ENCODE measurements at places on chromosomes 2 and 18.

DNA sequence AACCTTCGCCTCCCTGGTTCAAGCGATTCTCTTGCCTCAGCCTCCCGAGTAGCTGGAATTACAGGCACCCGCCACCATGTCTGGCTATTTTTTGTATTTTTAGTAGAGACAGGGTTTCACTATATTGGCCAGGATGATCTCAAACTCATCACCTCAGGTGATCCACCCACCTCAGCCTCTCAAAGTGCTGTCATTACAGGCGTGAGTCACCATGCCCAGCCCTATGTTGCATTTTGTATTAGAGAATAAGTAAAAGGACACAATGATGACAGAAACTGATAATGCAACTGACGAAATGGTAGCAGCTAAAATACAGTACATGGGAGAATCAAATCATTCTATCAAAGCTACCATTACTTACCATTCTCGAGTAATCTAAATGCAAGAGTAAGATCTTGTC is 276.7 kb downstream of the DSEL start:
- DNase-seq, result no peak

DNA sequence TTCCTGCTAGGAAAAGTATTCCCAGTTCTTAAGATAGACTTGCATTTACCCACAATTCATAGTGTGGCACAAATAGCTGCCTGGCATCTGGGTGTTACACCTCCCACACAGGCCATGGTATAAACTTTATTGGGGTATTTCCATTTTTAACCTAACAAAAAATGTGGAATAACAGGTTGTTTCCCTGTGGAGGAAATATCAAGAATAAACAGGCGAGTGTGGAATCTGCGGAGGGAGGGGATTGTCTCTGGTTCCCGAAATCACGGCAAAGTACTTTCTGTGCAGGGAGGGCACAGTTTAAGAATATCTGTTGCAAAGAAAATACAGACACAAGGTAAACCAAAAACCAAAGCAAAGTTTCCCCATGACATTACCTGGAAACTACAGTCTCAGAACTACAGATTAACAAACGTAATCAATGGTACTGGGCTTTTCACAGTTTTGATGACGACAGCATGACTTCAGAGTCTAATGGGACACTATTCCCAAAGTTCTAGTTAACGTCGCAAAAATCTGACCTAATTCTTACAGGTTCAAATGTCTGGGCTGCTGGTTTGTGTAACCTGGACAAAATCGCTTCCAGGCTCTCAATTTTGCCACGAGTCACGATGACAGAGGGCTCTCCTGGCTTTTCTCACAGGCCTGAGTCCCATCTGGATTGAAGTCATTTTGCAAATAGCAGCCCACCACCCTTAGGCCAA is 1.4 kb downstream of the STARD7 start:
- DNase-seq, result no peak

DNA sequence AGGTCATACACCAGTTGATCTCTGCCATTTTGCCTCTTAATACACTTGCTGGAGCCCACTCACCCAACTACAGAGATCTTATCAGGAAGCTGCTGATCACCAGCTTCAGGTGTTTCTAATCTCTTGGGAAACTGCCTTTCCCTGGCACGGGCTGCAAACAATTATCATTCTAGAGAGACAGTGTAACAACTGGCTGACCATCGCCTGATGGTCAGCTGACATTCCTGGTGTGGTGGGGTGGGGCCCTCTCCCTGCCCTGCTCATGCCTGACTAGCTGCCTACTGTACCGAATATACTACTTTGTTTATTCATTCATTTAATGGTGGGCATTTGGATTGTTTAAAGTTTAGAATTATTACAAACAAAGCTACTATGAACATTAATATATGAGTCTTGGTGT is 311.5 kb downstream of the CBLN2 start:
- DNase-seq, result no peak

DNA sequence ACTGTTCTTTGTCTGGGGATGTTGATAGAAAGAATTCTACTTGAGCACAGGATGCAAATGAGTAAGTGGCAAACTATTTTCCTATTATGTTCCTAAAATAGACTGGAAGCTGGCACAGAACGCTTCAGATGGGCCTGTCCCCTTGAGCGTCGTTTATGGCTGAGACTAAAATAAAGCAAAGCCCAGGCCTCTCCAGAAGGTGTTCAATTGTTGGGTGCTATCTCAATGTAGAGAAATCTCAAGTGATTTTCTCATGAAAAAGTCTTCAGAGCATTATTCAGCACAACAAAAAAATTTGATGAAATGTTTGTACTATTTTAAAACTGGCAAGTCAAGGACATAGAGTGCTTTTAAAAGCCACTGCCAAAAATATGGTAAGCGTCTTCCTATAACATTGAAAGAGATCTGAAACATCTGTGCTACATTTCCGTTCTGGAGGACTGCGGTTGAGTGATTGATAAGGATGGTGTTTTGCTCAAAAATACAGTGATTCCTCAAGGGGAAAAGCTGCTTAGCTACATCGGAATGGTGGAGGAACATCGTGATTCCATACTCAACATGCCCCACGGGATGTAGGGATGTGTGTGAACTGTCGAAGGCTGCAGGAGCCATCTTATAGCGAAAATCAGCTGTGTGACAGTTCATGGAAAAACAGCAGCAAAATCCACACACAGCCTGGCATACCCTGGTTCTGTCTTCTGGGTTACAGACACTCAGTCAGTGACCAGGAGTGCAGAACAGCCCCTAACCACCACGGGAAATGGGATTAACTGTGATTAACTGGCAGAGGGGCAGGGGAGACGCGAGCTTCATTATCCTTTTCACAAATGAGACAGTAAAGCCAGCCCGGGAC is 10.4 kb upstream of the LRRFIP1 start:
- no peak for DNase-seq

GRCh38 chr18:39751921-39752320 is 2186.3 kb upstream of the CELF4 start:
- no peak for DNase-seq

DNA sequence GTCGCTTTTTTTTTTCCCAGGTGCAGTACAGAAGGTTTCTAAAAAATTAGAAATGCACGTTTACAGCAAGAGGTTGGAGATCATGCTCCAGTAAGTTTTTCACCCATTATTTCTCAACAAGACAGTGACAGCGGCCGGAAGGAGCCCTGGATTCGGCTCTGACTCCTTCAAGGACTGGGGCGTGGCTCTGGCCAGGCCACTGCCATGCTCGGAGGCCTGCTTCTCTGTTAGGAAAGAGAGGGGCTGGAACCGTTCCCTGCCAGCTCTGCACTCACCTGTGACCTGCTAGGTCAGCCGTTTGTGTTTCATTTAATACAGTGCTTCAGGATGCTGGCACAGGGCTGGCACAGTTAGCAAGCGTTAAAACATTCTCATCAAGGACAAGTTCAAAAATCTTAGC is 6.7 kb upstream of the IAH1 start:
- DNase-seq, result no peak

DNA sequence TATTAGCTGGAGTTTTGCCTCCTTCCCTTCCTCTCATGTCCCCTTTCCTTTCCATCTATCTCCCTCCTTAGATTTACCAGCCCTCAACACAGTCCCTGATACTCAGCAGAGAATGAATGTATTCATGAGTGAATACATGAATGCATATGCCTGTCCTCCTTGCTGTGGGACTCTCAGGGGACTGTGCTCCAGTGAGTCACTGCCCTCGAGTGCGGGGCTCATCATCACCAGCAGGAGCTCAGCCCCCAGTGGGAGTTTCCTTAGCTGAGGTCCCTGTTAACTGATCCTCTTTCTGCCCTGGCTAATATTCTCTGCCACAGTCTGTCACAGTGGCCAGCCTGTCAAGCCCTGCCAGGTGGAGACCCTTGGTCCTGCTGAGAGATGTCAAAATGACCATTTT is 104.9 kb upstream of the LHCGR start:
- no peak for DNase-seq

GRCh38 chr2:234454433-234454832 is 42.4 kb downstream of the ARL4C start:
- DNase-seq, result no peak

- DNase-seq, result no peak
Observed at GRCh38 chr18:22538426-22538825, 120.7 kb upstream of the CTAGE1 start.

DNA sequence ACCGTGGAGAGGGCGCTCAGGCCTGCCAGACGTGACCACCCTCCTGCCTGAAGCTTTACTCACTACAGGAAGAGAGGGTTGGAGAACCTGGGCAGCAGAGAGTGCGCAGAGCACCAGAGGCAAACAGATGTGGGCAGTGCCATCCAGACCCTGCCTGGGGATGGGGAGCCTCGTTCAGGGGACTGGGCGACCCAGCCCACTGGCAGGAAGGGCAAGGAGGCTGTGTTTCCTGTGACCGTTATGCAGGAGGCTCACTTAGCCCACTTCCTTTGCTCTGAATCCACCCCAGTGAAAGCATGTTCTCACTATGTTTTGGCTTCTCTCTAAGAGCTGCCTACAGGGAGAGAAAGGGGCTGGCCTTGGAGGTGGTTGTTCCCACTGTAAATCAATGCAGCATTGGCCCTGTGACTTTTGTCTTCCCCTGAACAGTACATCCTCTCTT is 23.0 kb upstream of the ACKR3 start:
- peak; percentile 15 for DNase-seq

- DNase-seq, result no peak
Observed at GRCh38 chr2:7018767-7019166, 101.6 kb downstream of the RNF144A start.

GRCh38 chr2:161625314-161625919 is 1.2 kb downstream of the SLC4A10 start:
- DNase-seq, result no peak

- no peak for DNase-seq
Observed at GRCh38 chr2:36459725-36460137, 104.2 kb downstream of the CRIM1 start.

DNA sequence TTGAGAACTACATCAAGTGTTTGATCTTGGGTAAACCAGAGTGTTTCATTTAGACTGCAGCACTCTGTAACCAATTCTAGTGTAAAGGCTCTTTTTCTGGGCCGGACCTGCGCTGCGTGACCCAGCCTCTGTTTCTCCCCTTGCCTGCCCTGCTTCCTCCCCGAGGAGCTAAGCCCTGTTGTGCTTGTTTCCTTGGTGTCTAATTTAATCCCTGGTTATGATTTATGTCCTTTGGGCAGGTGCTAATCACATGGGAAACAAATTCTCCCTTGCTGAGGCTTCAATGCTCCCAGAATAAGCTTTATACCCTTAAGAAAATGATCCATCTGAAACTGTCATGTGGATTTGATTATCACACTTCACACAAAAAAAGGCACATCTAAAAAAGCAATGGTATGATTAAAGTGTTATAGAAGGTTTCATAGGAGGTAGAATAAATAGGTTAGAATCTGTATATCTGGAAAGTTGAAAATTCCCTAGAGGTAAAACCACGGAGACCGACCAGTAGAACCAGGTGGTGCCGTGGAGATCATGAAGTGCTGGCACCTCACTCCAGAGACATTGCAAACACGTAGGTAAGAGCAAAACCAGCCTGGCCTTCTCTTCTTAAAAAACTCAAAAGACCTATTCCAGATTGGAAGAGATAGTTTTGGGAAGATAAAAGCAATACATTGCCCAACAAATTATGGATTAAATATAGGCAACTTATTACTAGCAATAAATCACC is 31.0 kb upstream of the SLC9A2 start:
- DNase-seq, result no peak

DNA sequence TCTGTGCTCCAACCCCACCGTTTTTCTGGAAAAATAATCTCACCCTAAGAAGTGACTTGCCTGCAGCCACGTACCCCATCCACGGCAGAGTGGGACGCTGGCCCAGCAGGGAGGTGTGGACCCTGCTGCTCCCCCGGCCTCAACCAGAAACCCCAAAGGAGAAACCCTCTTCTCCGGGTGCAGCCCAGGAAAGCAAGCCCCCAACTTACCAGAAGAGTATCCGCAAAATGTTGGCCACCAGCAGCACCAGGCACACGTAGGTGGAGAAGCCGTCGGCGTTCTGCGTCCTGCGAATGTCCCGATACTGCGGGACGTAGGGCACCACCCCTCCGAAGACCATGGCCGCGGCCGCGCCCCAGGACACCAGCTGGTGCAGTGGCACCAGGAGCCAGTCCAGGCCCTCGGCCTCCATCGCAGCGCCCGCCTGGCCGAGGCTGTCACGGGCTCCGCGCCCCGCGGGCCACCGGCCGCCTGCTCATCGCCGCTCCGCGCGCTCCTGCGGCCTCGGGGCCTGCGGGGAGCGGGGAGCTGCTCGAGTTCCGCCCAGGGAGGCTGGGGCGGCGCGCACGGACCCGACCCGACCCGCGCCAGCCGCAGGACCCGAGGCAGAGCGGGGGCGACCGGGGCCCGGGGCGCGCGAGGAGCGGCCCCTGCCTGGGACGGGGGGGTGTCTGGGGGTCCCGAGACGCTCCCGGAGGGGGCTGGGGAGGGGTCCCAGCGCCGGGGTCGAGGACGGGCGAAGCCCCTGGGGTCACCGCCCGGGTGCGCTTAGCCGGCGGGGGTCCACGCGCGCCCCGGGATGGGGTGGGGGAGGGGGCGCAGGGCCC is 725 bp downstream of the SLC66A2 start:
- no peak for DNase-seq

- DNase-seq, result no peak
Observed at GRCh38 chr18:43236921-43237320, 40.4 kb downstream of the SYT4 start.

Measured in activated T-cell treated with anti-CD3 and anti-CD28 coated beads for 1 hour (primary cell).